ENCODE measurements at places on chromosomes 7 and 10.

- no peak for DNase-seq
Measured at GRCh38 chr7:158805937-158806336, 23.4 kb downstream of the ESYT2 start.

DNA sequence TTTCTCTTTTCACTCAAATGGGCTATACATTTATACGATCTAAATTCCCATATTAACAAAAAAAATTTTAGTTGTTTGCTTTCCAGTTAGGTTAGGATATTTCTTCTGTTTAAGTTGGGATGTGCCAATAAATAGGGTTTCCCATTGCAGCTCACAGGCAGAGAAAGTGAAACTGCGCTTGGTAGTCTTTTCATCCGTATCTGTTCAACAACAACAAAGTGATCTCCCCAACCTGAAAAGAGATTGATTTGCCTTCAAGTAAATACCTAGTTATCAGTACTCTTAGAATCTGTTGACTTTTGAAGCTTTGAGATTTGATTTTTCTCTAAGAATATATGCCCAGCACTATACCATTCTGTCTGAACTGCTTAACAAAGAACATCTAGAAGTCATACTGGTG is 143.4 kb downstream of the DYNC1I1 start:
- DNase-seq = no peak

DNA sequence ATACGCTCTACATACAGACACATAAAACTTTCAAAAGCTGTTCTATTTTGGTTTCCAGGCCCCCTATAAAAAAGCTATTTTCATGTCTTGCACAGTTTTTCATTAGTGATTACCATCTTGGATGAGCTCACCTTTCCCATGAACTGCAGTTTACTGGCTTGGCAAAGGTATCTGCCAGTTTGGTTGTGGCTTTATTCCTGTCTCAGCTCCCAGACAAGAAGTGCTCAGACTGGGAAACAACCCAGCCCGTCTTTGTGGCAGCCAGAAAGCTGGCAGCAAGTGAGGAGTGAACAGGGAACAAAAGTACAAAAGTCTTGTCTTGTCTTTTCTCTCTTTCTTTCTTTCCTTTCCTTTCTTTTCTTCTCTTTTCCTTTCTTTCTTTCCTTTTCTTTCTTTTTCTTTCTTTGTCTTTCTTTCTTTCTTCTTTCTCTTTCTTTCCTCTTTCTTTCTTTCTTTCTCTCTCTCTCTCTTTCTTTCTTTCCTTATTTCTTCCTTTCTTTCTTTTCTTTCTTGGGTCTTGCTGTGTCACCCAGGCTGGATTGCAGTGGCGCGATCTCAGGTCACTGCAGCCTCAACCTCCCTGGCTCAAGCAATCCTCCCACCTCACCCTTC is 138.8 kb downstream of the CFAP58 start:
- DNase-seq = no peak

- no peak for DNase-seq
Measured at GRCh38 chr10:35643151-35644049, 1.3 kb upstream of the FZD8 start.

GRCh38 chr7:45670717-45671116 is 96.5 kb downstream of the ADCY1 start:
- DNase-seq = no peak

GRCh38 chr10:4001811-4002210 is 216.8 kb upstream of the KLF6 start:
- no peak for DNase-seq

- no peak for DNase-seq
Measured at GRCh38 chr10:51075873-51076229, 1.6 kb downstream of the PRKG1 start.

GRCh38 chr10:6173203-6173602 is 29.5 kb upstream of the PFKFB3 start:
- no peak for DNase-seq

- DNase-seq = no peak
Measured at GRCh38 chr7:70568674-70569334, 563.1 kb upstream of the GALNT17 start.

- DNase-seq = no peak
Measured at GRCh38 chr7:86411814-86412213, 231.9 kb upstream of the GRM3 start.

DNA sequence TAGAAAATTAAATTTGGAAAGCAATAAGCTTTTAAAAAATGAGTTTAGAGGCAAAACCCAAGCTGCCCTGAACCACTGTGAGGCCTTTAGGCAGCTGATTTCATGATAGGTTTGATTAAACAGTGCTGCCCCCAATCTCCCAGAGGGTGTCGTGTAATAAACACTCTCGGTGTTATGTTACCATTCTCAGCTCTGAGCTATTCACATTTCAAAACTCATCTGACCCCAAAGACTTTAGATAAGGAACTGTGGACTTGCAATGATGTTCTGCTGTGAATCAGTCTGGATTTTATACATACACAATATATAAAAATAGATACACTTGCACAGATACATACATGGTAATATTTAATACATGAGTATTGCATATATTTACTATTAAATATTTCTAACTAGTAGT is 120.4 kb downstream of the MALRD1 start:
- no peak for DNase-seq

DNA sequence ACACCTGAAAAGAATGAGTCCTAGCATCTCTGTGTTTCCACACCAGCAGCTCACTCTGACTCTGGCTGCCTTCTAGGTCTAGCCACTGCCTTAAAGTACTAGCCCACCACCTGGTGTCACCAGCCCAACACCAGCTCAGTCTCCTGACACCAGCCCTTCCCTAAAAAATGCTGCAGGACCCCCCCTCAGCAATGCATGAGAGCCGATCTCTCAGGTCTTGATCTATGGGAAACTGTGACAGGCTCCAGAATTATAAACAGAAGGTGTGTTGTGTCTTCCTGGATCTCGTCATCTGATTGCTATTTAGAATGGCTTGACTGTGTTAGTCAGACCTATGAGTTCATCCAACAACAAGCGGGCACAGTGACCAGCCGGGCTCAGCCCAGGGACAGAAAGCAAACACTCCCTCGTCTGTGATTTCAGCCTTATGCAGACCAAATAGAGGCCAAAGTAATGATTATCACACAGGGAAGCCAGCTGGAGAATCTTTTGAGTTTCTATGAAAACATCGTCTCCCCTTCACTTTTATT is 66.6 kb downstream of the CUBN start:
- DNase-seq = no peak

- no peak for DNase-seq
Measured at GRCh38 chr10:72283131-72283530, 9.4 kb downstream of the DDIT4 start.

- DNase-seq = no peak
Measured at GRCh38 chr10:130894471-130894870, 417.1 kb downstream of the TCERG1L start.

DNA sequence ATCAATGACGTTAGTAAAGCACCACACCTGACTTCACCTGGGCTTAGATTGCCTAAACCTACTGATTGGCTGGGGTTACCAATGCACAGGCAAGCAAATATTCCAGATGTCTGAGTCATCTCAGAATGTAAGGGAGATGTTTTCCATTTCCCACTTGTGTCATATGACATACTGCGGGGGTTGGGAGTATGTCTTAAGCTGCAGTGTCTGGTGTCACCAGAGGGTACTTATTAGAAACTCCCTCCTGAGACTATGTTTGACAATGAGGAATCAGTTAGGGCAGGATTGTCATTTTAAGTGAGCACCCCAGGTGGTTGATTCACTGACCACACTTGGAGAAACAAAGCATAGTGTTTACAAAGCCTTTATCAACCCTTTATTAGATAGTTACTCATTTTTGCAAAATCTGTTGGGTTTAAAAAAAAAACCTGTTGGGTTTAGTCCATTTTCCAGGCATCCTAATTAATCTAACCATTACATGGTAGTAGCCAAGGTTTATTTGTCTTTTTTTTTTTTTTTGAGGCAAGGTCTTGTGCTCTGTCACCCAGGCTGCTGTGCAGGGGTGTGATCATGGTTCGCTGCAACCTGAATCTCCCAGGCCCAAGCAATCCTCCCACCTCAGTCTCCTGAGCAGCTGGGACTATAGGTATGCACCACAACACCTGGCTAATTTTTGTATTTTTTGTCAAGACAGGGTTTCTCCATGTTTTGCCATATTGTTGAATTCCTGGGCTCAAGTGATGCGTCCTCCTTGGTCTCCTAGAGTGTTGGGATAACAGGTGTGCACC is 72.5 kb downstream of the CDK6 start:
- no peak for DNase-seq

GRCh38 chr10:119095640-119096039 is 8.3 kb upstream of the DENND10 start:
- DNase-seq = no peak

- no peak for DNase-seq
Measured at GRCh38 chr7:134818613-134819345, 39.3 kb downstream of the CALD1 start.

DNA sequence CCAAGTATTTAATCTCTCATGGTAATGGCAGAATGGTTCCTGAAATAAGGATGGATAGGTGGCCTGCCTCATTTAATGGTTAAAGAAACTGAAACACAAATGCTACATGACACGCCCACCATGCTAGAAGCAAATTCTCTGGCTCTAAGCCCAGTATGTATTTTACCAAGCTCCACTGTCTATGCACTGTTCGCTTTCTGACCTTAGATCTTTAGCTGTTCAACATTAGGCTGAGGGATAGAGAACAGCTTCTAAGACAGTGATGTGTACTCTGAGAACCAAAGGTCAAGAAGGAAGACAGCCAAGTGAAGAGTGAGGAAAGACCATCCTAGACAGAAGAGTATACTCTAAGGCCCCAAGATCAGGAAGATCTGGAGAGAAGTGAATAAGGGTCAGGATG is 26.6 kb downstream of the FAM3C start:
- no peak for DNase-seq

DNA sequence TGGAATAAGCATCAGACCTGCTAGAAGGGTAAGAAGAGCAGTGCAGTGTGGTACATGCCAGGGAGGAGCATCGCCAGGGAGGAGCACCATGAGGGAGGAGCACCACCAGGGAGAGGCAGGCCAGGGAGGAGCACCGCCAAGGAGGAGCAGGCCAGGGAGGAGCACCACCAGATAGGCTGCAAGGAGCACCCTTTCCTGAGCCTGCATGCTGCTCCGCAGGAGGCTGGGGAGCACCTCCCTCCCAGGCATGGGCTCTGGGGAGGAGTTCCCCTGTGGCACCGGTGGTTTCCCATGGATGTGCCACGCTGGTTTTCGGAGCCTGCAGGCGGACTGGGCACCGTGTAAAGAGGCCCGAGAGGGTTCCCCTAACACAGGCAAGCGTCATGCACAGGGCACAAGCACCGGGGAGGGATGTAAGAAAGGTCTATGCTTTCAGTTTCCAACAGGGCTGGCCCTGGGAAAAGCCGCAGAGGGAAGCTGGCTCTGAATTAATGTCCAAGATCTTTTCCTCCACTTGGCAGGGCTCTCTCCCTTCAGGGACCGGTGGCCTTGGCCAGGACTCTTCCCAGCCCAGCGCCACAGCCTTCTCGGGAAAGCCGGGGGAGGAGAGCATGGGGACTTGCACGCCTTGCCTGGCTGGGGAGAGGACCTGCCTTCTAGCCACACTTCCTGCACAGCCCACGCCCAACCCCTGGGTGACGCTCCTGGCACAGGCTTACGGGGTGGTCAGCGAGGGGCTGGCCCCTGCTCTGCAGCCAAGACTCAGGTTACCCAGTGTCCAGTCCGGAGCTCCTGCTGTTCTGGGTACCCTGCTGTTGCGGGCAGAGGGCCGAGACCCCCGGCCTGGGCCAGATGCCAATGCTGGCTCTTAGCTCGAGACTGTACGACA is 11.5 kb upstream of the GPER1 start:
- no peak for DNase-seq

- DNase-seq = no peak
Measured at GRCh38 chr7:106978425-106979420, 65.8 kb upstream of the PRKAR2B start.

DNA sequence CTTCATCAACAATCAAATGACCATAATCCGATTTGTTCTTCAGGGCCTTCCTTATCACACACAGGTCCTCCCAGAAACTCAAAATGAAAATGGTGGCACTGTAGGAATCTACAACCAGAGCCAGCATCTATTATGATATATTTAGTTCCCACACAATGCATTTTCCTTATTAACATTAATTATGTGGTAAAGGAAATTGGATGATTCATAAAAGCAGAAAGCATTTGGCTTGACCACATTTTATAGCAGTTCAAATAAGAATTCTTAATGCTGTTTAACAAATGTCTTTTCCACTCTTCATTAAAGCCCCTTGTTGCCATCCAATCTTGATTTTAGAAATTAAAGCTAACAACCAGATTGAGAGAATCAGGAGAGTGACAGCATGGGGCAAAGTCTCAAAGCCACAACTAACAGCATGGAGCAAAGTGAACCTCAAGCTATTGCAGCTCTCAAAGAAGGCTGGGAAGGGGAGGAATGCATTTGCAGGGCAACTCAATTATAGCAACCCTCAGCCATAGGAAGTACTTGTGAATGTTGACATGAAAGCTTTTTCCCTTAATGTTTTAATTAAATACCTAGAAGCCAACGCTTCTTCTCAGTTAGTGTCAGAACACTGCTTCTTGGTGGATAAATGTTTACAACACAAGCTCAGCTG is 549.1 kb downstream of the NXPH1 start:
- DNase-seq = no peak

DNA sequence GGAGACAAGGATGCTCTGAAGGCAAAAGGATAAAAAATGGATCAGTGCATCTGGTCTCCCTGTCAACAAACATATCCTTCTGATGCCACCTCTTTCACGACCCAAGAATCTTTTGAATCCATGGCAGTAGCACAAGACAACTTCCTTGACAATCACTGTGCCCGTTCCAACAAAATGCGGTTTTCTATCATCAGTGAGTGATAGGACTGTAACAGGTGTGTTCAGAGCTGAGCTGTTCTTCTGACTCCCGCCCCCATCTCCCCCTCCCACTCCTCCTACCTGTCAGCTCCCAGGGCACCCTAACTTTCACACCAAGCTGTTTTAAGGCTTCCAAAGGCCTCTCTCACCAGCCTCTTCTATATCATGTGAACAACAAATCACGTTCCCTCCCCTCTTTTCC is 74.8 kb downstream of the PARD3 start:
- DNase-seq = no peak

- no peak for DNase-seq
Measured at GRCh38 chr7:50594734-50595485, 29.7 kb upstream of the DDC start.

- no peak for DNase-seq
Measured at GRCh38 chr10:666237-667012, 23.0 kb downstream of the DIP2C start.

DNA sequence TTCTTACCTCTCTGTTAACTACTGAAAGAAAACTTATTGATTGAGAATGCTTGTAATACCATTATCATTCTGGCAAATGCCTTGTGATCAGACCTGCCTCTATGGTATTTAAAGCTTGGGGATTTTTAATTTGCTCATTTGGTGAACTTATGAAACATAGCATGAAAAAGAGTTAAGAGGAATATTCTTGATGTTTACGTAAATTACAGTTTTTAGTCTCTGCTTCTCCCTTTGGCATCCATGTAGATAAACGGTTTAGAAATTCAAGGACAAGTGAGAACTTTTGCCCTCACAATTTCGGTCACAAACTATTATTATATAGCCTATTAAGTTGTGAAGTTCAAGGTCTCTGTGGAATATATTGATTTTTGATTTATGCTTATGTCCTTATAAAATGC is 11.2 kb upstream of the CELF2 start:
- no peak for DNase-seq

All from NCI-H2029 treated with DMSO at 0.1 percent for 48 hours (cell line).